ENCODE measurements at places on chromosomes 2 and 18. TPM values are rescaled to one million over a fixed set of nuclear protein-coding genes. Genes with fewer than 3 reads are reported as not detected.

The RGPD3 gene
- polyA plus RNA-seq = 0.12 TPM

The UGT1A5 gene
- polyA plus RNA-seq = not detected

The RRM2 gene
- polyA plus RNA-seq = 83.6 TPM

The LYPD6 gene
- 18.8 TPM for polyA plus RNA-seq

The PROC gene
- 3.6 TPM for polyA plus RNA-seq

The SERPINB12 gene
- not detected for polyA plus RNA-seq

The INPP5D gene
- polyA plus RNA-seq = 6.6 TPM

The COL4A3 gene
- 79.8 TPM for polyA plus RNA-seq

The FN1 gene
- 550 TPM for polyA plus RNA-seq

The SCN1A gene
- polyA plus RNA-seq = 0.13 TPM

The C1D gene
- 44.9 TPM for polyA plus RNA-seq
